Lung (tissue), 17 donors: ENCODE measurements at places on chromosomes 3 and 15.

GRCh38 chr3:152272771-152273242 is 4.1 kb downstream of the MBNL1 start:
- DNase-seq, result peak; percentile 61

GRCh38 chr3:189637750-189638149 is 6.6 kb downstream of the TP63 start:
- DNase-seq, result no peak

GRCh38 chr3:151425627-151426340 is 35.1 kb downstream of the IGSF10 start:
- DNase-seq, result no peak

DNA sequence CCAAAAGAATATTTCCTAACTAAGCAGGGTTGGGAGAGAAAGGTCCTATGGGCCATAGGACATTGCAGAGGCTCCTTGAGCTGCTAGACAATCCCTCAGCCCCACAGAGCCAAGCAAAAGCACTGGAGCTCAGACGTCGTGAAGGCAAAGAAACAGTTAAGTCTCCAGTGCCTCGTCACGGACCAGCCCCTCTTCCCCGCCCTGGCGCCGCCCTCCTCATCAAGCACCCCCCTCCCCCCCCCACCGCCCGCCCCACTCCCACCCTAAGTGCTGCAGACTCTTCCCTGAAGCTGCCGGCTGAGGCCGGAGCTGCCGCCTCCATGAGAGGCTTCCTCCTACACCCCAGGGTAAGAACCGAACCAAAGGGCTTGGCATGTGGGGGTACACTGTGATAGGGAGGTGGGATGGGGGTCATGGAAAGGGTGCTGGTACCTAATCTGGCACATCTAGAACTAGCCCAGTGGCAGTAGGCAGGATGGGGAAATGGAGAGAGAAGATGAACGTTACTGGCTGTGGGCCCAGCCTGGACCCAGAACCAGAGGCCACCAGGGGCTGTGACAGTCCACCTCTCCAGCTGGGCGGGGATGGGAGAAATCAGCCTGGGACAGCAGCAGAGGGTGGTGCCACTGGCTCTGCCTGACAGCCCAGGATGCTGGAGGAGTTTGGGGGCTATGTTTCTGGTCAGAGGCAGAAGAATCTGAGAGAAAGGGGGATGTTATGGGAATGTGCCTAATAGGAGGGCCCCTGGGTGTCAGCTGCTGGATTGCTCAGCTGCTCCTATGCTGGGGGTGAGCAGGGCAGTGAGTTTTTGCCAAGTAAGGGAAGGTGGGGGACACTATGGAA is at the start of gene MAP1A:
MAP1A (plus strand) TSS at position 255 of the 843 bp plus-strand sequence. CDS start 3,866 bp downstream, outside the sequence.
- DNase-seq, result peak; percentile 89

GRCh38 chr15:47334805-47335535 is 382.3 kb upstream of the SEMA6D start:
- no peak for DNase-seq

- no peak for DNase-seq
Measured at GRCh38 chr3:71308836-71309235, 274.7 kb downstream of the FOXP1 start.

GRCh38 chr3:129558772-129559564 is 16.0 kb downstream of the H1-8 start:
- DNase-seq, result no peak
